NCI-H1048 (cell line): ENCODE measurements at places on chromosomes 12 and 14.
A peak's percentile ranks its signal among the peaks of the same experiment; 100 is the strongest.

DNA sequence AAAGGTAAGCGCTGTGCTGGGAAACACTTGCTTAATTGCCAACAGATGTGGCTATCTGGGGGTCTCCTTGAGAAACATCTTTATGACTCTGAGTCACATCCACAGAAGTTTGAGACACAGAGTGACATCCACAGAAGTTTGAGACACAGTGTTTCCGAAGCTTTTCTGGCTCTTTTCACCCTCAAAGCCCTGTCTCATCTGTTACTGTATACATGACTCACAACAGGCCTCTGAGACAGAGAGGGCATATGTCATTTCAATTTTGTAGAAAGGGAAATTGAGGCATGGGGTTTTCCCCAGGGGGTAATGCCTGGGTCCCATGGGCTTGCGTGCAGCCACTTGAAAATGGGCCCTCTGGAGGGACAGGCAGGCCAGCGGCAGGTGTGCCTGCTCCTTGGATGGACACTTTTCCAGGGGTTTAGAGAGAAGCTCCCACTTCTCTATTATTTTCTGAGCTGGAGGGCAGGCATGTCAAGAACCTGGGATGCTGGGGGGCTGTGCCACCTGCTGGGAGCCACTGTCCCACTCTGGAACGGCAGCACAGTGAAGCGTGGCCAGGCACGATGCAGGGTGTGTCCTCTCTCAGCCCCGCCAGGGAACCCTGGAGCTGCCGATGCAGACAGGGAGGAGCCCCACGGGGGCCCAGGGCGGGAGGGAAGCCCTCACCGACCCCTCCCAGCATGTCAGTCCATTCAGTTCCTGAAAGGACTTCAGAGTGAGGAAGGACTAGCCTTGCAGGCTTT, 111.3 kb upstream of the FKBP4 start:
- no peak for DNase-seq

DNA sequence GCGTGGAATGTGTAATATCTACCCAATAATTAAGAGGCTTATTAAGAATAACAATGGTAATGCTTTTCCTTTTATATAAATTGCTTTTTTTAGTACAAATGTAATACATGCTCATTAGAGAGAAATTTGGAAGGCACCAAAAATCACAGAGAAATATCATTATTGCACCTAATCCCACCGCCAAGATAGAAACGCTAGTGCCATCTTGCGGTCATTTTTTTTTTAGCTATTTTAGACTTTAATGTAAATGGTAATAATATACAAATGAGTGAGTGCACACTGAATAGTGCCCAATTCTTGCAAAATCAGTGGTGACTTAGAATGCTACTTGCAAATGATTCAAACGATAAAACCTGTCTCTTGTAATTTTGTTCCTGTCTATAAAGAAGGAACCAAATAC, 576.8 kb upstream of the TMEM132C start:
- no peak for DNase-seq

GRCh38 chr12:93019975-93020630, 91.0 kb upstream of the EEA1 start:
- no peak for DNase-seq

DNA sequence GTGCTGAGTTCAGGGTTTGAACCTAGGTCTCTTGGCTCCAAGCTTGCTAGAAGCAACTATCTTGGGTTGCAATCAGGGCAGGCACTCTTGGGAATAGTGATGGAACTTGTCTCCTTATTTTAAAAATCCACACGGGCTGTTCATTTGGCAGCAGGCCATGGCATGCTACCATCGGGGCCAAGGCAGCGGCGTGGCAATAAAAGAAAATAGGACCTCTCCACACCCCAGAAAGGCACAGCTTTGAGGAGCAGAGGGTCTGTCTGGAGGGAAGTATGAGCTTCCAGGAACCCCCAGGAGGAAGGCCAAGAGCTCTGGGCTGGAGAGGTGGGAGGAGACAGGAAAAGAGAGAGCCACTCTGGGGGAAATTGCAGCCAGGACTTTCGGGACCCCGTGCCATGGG, 15.3 kb downstream of the RPS6KL1 start:
- DNase-seq: no peak

DNA sequence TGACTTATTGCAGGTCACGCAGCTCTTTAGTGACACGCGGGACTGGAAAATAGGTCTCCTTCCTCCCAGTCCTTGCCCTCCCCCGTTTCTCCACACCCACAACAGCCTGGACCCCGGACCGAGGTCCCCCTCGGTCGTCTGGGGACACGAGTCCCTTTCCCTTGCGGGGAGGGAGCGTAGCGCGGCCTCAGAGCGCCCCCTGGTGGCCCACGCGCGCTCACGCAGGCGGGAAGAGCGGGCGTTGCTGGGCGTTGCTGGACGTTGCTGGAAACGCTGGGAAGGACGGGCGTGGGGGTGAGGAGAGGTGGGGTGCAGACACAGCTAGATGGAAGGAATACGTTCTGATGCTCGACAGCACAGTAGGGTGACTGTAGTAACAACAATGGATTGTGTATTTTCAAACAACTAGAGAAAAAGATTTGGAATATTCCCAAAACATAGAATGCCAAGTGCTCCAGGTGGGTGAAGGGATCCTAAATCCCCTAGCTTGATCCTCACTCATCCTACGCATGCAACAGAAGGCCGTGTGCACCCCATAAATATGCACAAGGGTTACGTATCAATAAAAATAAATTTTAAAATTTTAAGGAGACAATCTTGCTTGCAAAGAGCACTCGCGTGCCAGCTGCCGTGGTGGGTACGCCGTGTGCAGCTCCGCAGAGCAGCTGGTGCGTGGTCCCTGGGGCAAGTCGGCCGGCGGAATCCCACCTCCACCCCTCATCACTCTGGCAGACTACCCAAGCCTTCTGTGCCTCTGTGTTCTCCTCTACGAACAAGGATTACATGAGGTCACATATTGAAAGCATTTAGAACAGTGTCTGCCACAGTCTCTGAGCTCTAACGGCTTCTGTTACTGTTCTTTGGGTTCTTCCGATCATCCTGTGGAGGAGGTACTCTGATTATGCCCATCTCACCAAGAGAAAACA, 87.4 kb downstream of the B4GALNT3 start:
- DNase-seq: peak; percentile 18

- no peak for DNase-seq
Measured at GRCh38 chr12:66708704-66709456, 30.0 kb upstream of the GRIP1 start.

DNA sequence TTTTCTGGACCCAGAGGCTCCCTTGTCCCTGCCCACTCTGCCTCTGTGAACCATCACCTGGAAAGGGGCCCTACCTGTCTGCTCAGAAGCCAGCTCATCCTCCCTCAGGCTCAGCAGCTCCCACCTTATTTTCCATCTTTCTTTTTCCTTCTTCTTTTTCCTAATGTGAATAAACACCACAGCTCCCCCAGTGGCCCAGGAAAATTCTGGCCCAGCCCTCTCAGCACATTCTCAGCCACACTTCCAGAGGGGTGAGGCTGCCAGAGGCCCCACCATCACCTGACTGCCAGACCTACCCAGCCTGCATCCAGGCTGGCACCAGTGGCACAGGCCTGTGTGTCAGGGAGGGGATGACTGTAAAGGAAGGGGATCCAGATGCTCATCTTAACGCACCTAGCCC, 23.0 kb downstream of the ZFHX2 start:
- no peak for DNase-seq

- no peak for DNase-seq
Measured at GRCh38 chr12:8834230-8834629, 11.8 kb downstream of the A2ML1 start.

DNA sequence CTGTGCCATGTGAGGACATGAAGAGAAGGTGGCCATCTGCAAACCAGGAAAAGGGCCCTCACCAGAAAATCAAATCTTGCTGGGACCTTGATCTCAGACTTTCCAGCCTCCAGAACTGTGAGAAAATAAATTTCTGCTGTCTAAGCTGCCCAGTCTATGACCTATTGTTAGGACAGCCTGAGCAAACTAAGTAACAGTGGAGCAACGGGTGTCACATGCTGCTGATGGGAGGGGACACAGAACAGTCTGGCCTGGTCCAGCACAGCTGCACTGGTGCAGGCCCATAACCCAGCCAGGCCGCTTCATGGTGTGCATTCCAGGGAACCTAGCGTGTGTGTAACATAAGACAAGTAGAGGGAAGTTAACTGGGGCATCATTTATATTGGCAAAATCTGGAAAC, 42.1 kb downstream of the GRIP1 start:
- DNase-seq: no peak
